HFF-Myc (cell line): ENCODE measurements at places on chromosomes 5 and 9.

GRCh38 chr5:10446490-10446889 lies 4.8 kb downstream of the ROPN1L start:
- no peak for DNase-seq

DNA sequence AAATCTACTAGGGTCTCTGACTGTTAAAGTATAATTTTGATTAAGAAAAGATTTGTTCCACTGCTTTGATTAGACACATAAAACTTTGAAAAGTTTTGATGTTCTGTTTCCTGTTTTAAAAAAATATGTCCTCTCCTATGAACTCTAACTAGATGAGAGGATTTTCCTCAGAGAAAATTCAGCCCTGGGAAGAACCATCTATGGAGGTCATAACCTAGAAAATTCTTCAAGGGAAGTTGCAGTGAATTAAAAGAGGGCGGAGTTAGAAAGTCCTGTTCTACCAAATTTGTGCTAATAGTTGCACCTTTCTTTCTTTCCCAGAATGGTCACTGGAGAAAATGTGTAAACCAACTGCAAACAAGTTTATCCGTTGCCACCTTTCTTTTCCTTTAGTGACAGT lies 27.7 kb downstream of the PIK3R1 start:
- no peak for DNase-seq

DNA sequence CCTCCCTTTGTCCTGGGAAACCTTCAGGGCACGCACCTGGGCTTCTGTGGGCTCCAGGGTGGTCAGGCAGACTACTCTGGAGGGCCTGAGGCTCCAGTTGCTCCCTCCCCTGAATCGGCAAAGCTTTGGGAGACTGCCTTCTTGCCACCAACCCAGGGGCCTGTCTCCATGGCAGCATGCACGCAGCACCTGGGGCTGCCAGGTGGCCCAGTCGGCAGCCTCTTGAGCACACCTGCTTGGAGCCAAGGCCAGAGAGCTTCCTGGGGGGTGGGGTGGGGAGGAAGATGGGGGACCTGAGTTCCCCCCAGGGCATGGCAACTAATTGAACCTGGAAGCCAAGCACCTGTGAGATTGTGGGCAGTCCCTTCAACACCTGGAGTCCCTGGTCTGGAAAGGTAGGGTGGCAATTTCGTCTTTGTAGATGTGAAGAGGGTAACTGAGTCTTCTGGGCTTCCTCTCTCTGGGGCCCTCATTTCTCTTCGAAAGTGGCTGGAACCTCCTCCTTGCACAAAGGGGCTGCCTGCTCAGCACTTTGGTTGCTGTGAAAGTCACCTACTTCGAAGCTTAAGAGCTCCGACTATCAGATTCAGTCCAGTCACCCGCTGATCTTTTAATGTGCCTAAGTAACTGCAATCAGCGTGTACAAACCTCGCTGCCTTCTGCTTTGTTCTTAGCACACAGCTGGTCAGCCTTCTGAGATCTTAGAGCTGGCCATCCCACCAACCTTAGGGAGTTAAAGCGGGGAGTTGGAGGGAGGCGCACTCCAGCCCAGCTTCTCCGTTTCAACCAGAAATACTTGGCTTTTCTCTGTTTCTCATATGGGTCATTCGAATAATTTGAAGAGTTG lies 4.0 kb downstream of the RNF183 start:
- no peak for DNase-seq

GRCh38 chr5:171624396-171624795 lies 161.2 kb upstream of the SMIM23 start:
- DNase-seq = no peak

DNA sequence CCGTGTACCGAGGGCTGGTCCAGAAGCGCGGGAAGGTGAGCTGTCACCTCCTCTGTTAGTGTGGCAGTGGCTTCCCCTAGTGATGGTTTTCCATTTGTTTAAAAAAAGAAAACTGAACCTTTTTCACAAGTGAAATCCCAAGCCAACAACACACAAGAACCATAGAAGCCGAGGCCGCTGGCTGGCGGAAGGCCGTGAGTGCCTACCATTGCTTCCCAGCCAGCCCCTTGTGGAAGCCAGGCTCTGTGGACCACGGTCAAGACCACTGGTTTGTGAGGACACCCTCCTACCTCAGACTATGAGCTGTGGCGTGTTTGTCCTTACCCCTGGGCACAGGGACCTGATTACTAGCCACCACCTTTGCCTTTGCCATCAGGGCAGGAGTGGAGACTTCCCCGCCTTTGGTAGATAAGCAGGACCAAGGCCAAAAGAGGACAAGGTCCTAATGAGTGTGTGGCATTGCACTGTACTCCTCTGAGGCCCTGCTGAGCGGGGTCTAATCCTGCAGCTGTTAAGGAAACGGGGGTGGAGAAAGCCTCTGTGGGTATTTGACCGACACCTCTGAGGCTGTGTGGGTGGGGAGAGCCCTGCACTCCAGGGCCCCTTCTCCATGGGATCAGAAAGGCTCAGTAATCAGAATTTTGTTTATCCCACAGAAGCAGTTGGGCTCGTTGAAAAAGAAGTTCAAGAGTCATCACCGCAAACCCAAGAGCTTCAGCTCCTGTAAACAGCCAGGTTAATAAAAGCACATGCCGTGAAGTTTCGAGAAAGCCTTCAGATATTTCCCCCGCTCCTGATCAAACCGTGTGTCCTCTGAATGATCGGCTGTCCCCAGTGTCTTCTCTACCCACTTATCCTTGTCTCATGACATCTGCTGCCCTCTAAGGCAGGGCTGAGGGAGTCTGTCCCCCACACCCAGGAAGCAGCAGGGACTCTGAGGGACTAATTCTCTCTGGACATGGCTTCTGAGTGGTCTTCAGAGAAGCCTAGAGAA lies 4.3 kb downstream of the SURF2 start:
- DNase-seq = no peak

- DNase-seq = no peak
Observed at GRCh38 chr9:13608451-13608850, 329.0 kb upstream of the MPDZ start.

DNA sequence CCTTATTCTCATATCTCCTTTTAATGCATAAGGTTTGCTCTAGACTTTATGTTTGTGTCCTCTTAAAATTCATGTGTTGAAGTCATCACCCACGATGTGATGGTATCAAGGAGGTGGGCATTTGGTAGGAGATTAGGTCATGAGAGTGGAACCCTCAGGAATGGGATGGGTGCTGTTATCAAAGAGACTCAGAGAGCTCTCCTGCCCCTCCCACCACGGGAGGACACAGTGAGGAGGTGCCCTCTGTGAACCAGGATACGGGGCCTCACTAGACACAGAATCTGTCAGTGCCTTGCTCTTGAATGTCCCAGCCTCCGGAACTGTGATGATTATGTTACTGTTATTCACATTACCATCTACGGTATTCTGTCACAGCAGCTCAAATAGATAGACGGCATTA lies 359.0 kb downstream of the IRX1 start:
- no peak for DNase-seq

DNA sequence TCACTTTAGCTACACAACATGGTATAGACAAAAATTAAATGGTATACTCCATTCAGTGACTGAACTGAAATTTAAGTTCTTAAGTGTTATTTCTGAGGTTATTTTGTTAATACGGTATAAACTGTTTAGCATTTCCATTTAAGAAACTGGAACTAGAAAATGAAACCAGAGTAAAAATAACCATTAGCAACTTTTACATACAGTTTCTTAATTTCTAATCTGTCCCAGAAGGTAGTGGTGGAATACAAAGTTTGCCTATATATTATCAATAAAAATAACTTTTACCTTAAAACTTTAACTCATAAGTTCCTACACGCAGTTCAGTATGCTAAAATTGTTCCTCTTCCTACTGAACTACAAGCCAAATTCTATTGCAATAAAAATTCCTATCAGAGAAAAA lies 10.3 kb downstream of the GOLPH3 start:
- no peak for DNase-seq

DNA sequence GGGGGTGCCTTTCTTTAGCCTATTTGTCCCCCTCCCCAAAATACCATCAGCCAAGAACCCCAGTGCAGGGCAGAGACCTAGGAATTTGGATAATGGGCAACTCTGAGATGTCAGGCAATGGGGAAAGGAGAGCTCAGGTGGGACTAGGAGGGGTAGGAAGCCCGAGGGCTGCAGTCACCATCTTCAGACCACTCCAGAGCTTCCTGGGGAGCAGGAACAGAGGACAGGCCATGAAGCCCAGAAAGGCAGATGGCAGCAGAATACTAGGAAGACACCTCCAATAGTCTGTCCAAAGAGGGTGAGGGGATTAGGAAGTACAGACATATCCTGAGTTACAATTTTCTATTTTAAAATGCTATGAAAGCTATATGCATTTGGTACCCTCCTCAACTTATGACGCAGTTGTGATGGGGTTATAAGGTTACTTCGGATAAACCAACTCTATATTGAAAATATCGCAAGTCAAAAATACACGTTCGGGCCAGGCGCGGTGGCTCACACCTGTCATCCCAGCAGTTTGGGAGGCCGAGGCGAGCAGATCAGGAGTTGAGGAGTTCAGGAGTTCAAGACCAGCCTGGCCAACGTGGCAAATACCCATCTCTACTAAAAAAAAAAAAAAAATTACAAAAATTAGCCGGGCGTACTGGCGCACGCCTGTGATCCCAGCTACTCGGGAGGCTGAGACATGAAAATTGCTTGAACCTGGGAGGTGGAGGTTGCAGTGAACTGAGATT lies 34.6 kb upstream of the IL17B start:
- no peak for DNase-seq
